ENCODE measurements at places on chromosomes 16 and 17.
A peak's percentile ranks its signal among the peaks of the same experiment; 100 is the strongest.

- no peak for DNase-seq
Measured at GRCh38 chr16:19382887-19383816, 34.5 kb upstream of the TMC5 start.

DNA sequence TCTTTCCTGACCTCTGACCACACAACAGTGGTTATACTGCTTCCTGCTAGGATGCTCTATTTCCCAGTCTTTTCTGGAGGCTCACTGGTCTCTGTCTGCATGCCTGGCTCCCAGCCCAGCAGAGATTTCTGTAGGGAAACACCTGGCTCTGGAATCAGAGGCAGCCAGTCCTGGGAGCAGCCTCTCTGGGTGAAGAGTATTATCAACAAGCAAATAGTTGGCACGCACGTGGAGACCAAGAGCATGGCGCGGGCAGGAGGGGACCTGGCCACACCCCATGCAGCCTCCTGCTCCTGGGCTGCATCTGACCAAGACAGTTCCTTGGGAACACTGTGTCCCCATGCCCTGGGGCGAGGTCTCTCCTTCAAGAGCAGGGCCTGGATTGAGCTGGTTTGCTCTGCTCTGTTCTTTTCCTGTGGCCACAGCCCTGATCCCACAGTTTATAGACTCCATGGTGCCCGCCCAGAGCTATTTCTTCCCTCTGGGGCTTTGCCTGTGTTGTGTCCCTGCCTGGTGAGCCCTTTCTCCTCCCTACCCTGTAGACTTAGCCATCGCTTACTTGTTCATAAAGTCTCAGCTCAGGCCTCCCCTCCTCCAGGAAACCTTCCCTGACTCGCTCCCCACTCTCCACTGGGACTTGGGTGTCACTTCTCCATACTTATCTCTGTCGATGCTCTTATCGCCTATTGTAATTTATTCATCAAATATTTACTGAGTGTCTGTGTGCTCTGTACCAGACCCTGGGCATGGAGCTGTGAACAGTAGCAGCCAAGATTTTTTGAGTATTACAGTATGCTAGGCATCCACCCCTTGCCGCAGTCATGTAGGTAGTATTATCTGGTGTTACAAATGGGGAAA is 60.6 kb downstream of the SCNN1B start:
- DNase-seq, result no peak

- DNase-seq, result no peak
Measured at GRCh38 chr17:74514632-74515334, 16.5 kb downstream of the CD300LB start.

DNA sequence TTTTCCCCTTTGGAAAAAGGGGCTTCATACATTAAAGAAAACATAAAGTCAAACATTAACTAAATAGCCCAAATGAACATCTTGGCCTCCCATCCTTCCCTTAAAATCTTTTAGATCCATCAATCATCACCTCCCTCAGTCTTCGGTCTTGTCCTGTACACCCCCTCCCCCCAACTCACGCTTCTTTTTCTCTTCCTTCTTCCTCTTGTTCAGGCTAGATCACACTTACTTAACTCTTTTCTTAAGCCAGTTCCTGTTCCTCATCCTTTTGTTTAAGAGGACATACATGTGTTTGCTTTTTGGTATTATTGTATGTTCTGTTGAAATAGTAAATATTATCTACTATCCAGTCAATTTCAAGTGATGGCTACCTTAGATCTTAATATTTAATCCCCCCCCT is 5.5 kb downstream of the MFSD6L start:
- DNase-seq, result no peak

DNA sequence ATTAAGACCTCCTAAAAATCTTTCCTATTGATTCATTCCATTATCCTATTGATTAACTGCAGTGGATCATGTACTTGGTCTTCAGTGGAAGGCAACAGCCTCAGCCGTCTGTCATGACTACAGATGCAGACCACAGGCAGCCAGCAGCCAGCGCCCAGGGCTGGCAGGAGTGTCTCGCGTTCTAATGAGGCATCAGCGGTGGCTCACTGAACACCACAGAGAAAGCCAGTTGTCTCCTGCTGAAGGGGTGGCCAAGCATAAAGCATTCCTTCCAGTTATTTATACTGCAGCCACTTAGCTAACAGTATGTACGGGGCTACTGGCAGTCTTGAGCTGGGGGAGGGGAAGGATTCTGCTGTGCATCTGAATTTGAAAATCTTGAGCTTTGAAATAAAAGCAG is 214.3 kb downstream of the IRX3 start:
- no peak for DNase-seq

GRCh38 chr16:7953360-7953759 is 620.7 kb downstream of the RBFOX1 start:
- no peak for DNase-seq

DNA sequence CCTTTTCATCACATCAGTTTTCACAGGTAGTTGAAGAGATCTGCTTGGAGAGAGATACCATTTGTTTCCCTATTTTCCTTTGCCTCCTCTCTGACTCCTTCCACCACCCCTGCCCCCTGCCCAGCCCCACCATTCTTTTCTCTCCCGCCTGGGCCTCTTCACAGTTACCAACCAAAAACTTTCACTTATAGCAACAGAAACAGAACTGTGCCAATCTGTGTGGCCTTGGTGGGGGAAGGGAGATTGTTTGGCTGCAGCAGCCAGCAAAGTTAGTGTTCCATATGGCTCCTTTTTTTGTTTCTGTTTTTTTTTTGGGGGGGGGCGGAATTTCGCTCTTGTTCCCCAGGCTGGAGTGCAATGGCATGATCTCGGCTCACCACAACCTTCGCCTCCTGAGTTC is 17.2 kb upstream of the ARL4D start:
- no peak for DNase-seq

- no peak for DNase-seq
Measured at GRCh38 chr16:84925092-84925772, 86.1 kb downstream of the ZDHHC7 start.

DNA sequence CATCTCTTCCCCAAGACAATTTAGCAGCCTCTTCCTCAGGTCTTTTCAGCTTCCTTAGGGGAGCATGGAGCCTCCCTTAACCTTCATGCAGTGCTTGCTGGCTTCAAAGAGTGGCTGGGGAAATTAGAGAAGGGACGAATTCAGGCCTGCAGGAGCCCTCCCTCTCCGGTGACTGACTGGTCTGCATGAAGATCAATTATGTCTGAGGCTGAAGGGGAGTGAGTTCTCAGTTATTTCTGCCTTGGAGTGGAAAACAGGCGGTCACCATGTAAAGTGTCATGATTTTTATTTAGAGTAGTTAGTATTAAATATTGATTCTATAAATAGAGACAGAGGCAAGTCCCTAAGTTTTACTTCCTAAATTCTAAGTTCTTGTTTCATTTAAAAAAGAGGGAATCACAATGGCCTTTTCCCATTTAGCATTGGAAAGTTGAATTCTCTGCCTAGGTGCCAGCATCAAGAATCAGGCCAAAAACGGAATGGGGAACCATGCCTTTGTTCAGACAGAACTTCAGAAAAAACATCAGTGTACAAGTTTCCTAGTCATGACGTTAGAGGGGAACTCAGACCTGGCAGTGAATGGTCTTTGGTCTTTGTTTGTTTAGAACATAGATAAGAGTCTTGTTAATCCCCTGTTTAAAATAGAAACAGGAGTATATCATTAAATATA is 4.4 kb downstream of the GABARAPL2 start:
- DNase-seq, result no peak

DNA sequence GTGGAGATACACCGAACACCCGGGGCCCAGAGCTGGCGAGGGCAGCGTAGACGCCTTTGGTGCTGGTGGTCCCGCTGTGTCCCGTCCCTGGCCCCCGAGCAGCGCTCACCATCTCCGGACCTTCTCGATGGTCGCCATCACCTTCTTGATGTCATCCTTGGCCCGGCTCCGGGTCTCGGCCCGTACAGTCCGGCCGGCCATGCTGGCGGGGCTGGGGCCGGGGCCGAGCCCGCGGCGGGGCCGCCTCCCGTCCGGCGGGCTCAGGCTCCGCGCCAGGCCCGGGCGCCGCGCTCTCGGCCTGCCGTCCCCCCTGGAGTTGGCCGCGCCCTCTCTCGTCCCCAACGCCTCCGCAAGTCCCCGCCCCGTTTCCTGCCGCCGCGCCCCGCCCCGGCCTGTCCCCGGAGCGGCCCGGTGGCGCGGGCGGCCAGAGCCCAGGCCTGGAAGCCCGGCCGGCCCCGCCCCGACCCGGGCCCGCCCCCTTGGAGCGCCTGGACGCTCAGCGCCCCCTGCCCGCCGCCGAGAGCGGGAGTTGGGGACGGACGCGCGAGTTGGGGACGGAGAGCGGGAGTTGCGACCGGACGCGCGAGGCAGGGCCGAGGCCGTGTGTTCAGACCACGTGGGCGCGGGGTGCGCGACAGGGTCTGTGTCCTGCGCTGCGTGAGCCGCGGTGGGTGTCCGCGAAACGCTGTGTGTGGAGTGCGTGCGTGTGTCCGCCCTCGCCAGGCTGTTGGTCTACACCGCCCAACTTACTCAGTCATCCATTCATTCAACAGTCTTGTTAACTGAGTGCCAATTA is at the start of gene BCL7C:
Gene BCL7C (minus strand): TSS at position 334 of the 796 bp plus-strand sequence. CDS start 133 bp downstream, at position 201.
- peak; percentile 29 for DNase-seq

DNA sequence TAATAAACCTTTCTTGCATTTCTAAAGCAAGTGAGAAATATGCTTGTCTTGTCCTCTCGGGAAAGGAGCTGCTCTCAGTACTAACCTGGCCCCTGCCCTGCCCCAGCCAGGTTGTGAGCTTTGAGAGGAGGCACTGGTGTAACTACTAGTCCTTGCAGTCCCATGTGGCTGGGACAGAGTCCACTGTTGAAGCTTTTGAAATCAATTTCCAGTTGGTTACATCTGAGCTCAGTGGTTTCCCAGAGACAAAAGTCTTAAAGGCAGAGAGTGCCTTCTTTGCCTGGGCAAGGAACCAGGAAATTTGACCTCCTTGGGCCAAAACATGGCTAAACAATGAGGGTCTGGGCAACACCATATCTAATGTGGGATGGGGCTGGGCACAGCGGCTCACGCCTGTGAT is 48.7 kb downstream of the GSG1L start:
- no peak for DNase-seq

GRCh38 chr16:78659216-78659615 is 559.8 kb downstream of the WWOX start:
- no peak for DNase-seq

- DNase-seq, result no peak
Measured at GRCh38 chr17:632560-632959, 82.1 kb downstream of the VPS53 start.

GRCh38 chr17:6667516-6667915 is 16.0 kb downstream of the C17orf100 start:
- no peak for DNase-seq
